ENCODE measurements at places on chromosomes 3 and 15. TPM values are rescaled to one million over a fixed set of nuclear protein-coding genes. Genes with fewer than 3 reads are reported as not detected.

DNA sequence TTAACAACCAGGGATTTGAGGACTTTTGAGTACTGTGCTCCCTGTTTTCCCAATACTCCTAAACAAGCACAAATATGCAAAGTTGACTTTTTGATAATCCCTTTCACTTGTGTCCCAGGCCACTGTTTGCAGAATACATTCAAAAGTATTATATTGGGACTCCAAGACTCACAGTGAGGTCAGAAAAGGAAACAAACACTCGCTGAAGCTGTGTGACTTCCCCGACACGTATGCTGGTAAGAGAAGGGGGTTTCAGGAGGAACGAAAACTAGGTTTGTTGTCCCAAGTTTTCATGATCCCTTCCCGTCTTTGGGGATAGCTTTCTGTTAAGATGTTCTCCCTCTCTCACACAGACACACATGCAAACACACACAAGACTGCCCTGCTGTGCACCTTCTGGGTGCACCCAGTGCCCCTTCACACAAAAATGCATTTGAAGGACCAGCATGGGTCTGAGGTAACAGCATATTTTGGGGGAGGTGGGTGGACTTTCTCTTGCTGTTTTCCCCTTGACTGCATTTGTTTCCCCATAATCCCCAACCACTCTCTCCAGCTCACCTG lies 225.2 kb upstream of the PRICKLE2 start:
- no peak overlapping the region for H3K4me3 ChIP-seq
- no peak for DNase-seq

DNA sequence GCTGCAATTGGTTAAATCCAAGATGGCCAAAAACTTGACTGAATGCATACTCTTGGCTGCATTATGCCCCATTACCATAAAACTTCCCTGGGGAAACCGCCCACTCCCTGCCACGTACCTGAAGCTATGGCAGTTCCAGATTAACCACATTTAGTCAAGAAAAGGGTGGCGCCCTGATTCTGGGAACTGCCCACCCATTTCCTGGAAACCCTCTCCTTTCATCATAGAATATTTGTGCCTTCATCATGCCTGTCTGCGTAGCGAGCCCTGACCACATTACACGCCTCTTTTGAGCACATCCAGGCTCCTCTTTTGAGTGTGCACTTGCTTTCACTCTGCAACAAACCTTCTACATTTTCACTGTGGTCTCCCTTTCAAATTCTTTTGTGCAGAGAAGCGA lies 5.2 kb downstream of the LINS1 start:
- peaks cover 32% of the 10 kb centered on the region for H3K36me3 ChIP-seq
- DNase-seq, result peak; percentile 98
- H3K27ac ChIP-seq, result peak overlapping the region; percentile 99
- peaks cover 66% of the 10 kb centered on the region for H3K4me1 ChIP-seq
- H3K4me3 ChIP-seq, result peak overlapping the region; percentile 80

- no peak overlapping the region for H3K4me3 ChIP-seq
- H3K27ac ChIP-seq, result peak overlapping the region; percentile 81
- peaks cover 96% of the 10 kb centered on the region for H3K4me1 ChIP-seq
- DNase-seq, result no peak
Measured at GRCh38 chr15:67117370-67117769, 52.0 kb downstream of the SMAD3 start.

DNA sequence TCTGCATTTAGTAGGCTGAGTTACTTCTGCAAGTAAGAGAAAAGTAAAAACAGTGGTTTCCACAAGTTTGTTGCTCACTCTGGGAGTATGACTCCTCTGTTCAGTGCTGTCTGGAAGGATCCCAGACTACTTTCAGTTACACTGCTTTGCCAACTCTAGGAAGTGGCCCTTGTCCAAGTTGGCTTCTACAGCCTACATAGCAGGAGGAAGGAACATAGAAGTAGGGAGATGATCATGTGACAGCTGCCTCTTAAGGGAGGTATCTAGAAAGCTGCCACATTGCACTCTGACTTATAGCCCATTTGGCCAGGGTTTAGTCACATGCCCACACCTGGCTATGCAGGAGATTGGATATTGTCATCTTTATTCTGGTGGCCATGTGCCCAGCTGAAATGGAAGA lies 298.1 kb downstream of the NSUN3 start:
- no peaks in the 10 kb centered on the region for H3K4me1 ChIP-seq
- no peak overlapping the region for H3K4me3 ChIP-seq
- no peak overlapping the region for H3K27ac ChIP-seq
- H3K36me3 ChIP-seq, result no peaks in the 10 kb centered on the region
- no peaks in the 10 kb centered on the region for H3K27me3 ChIP-seq
- DNase-seq, result no peak

- H3K4me1 ChIP-seq, result peaks cover 19% of the 10 kb centered on the region
- no peak within 1 kb of the TSS for H3K27ac ChIP-seq
- peak within 1 kb of the TSS; percentile 74 for H3K4me3 ChIP-seq
- peaks cover 70% of the 10 kb centered on the region for H3K27me3 ChIP-seq
- DNase-seq, result peak; percentile 56
Measured at GRCh38 chr3:155744626-155745324, at the start of gene PLCH1. TSS of gene PLCH1 (minus strand) at chr3:155745071. CDS start at chr3:155704224, 40,847 bp downstream.

- H3K4me3 ChIP-seq, result peak within 1 kb of the TSS; percentile 99
- H3K27ac ChIP-seq, result peak within 1 kb of the TSS; percentile 98
- H3K27me3 ChIP-seq, result peaks cover 6% of the 10 kb centered on the region
- H3K4me1 ChIP-seq, result peaks cover 55% of the 10 kb centered on the region
- peak; percentile 56 for DNase-seq
Measured at GRCh38 chr3:72446218-72447058, 401.8 kb downstream of the SHQ1 start.

GRCh38 chr3:117688583-117688982 lies 979.0 kb downstream of the TUSC7 start:
- H3K27me3 ChIP-seq, result no peaks in the 10 kb centered on the region
- no peaks in the 10 kb centered on the region for H3K36me3 ChIP-seq

- peaks cover 1% of the 10 kb centered on the region for H3K36me3 ChIP-seq
- H3K27ac ChIP-seq, result no peak overlapping the region
- H3K4me1 ChIP-seq, result peaks cover 3% of the 10 kb centered on the region
- H3K4me3 ChIP-seq, result no peak overlapping the region
- DNase-seq, result no peak
Measured at GRCh38 chr3:160812304-160812703, 56.3 kb downstream of the PPM1L start.

- no peak overlapping the region for H3K4me3 ChIP-seq
- DNase-seq, result no peak
- peaks cover 7% of the 10 kb centered on the region for H3K27me3 ChIP-seq
- no peaks in the 10 kb centered on the region for H3K4me1 ChIP-seq
Measured at GRCh38 chr3:181687190-181687589, 24.5 kb upstream of the SOX2 start.

GRCh38 chr15:51094606-51095569 lies at the start of gene TNFAIP8L3:
TSS of gene TNFAIP8L3 (minus strand) at chr15:51094906. CDS start at chr15:51094595, 311 bp downstream.
- peak within 1 kb of the TSS; percentile 21 for H3K4me3 ChIP-seq
- peaks cover 91% of the 10 kb centered on the region for H3K27me3 ChIP-seq
- no peak within 1 kb of the TSS for H3K27ac ChIP-seq
- H3K4me1 ChIP-seq, result peaks cover 9% of the 10 kb centered on the region
- no peak for DNase-seq

- H3K4me3 ChIP-seq, result no peak overlapping the region
- H3K27ac ChIP-seq, result no peak overlapping the region
- peaks cover 4% of the 10 kb centered on the region for H3K36me3 ChIP-seq
- no peak for DNase-seq
Measured at GRCh38 chr15:82174471-82175235, 87.9 kb downstream of the EFL1 start.

GRCh38 chr3:17157713-17158112 lies 273.0 kb downstream of the PLCL2 start:
- H3K4me1 ChIP-seq, result peaks cover 47% of the 10 kb centered on the region
- no peaks in the 10 kb centered on the region for H3K27me3 ChIP-seq
- peaks cover 44% of the 10 kb centered on the region for H3K36me3 ChIP-seq
- peak; percentile 2 for DNase-seq
- no peak overlapping the region for H3K4me3 ChIP-seq
- no peak overlapping the region for H3K27ac ChIP-seq

- DNase-seq, result peak; percentile 71
- peaks cover 23% of the 10 kb centered on the region for H3K4me1 ChIP-seq
- H3K27ac ChIP-seq, result no peak overlapping the region
- H3K4me3 ChIP-seq, result no peak overlapping the region
- peaks cover 2% of the 10 kb centered on the region for H3K27me3 ChIP-seq
Measured at GRCh38 chr3:115790759-115791158, 167.4 kb downstream of the GAP43 start.

GRCh38 chr15:97947465-97948260 lies 12.8 kb upstream of the ARRDC4 start:
- no peak overlapping the region for H3K27ac ChIP-seq
- DNase-seq, result no peak

The LMLN gene
- total RNA-seq, result 1.5 TPM

The RCCD1 gene
- 35.4 TPM for total RNA-seq

The SPINK8 gene
- total RNA-seq, result not detected

The LHFPL4 gene
- total RNA-seq, result not detected

The LDHAL6B gene
- not detected for total RNA-seq

The HEG1 gene
- 75.6 TPM for total RNA-seq

The XRN1 gene
- total RNA-seq, result 82.7 TPM

The SMCO1 gene
- not detected for total RNA-seq

All from activated CD8-positive, alpha-beta memory T cell treated with anti-CD3 and anti-CD28 coated beads, Interleukin-2, amount 10 ng/mL, durations not matched to agents 7 days and 5 days (primary cell).